ENCODE measurements at places on chromosomes 12 and 14. TPM values are rescaled to one million over a fixed set of nuclear protein-coding genes. Genes with fewer than 3 reads are reported as not detected.

The PTGER2 gene
- total RNA-seq: 0.36 TPM

The FGF6 gene
- not detected for total RNA-seq

GRCh38 chr14:45251912-45252311 lies 1.1 kb downstream of the MIS18BP1 start:
- no peak for DNase-seq

The SLC17A8 gene
- 0.08 TPM for total RNA-seq

GRCh38 chr12:18217966-18218365 lies 43.4 kb upstream of the PIK3C2G start:
- no peak for DNase-seq

DNA sequence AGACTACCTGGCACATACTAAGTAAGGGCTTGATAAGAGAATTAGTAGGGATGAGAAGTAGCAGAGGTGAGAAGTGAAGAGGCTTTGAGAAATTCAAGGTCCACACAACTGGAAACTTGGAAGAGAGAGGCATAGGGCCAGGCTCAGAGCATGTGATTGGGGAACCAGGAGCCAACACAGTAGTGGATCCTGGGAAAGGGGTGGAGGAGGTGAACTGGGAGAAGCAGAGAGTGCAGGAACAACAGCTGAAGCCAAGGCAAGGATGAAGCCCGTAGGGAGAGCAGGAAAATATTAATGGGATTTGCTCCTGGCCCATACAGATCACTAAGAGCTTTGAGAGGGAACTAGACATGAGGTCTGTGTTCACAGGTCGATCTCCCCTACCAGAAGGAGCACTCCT lies 1.4 kb upstream of the ITGB7 start:
- no peak for DNase-seq

The PZP gene
- not detected for total RNA-seq

- no peak for DNase-seq
These were observed 328.0 kb downstream of the DPF3 start for GRCh38 chr14:72565917-72566316.

GRCh38 chr12:105522166-105522825 lies 191.8 kb downstream of the C12orf75 start:
- DNase-seq: no peak

- no peak for DNase-seq
These were observed 78.3 kb downstream of the DYRK2 start for GRCh38 chr12:67726868-67727267.

- peak; percentile 65 for DNase-seq
These were observed 23.0 kb downstream of the OR10P1 start for GRCh38 chr12:55659486-55660385.

GRCh38 chr12:56221232-56221756 lies 428 bp downstream of the RNF41 start:
- DNase-seq: peak; percentile 62

- DNase-seq: no peak
These were observed 136.4 kb downstream of the CEP128 start for GRCh38 chr14:80805136-80805535.

DNA sequence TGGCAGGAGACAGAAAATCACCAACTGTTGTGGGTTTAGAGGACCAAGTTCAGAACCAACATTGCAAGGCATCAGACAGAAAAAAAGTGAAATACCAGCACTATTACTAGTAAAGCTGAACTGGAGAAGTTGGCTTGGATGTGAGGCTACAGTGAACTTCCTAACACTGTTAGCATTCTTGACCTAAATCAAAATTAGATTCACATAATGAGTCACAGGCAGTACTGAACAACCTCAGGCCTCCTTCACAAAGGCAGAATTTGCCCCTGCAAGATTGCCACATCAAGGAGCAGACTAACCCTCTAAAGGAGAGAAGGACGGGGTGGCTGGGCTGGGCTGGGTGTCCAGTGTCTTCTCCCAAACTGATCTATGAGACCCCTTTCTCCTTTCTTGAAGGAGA lies 539.7 kb downstream of the SNAPC1 start:
- no peak for DNase-seq

DNA sequence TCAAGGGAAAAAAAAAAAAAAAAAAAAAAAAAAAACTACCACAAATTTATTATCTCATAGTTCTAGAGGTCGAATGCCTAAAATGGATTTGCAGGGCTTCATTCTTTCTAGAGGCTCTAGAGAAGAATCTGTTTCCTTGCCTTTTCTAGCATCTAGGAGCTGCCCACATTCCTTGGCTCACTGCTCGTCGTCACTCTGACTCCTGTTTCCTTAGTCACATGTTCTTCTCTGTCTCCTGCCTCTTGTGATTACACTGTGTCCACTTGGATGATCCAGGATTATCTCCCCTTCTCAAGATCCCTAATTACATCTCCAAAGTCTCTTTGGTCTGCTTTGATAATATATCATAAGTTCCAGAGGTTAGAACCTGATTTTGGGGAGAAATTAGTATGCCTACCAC lies 88.7 kb downstream of the HECTD1 start:
- no peak for DNase-seq

GRCh38 chr12:74646831-74647230 lies 109.2 kb downstream of the ATXN7L3B start:
- DNase-seq: peak; percentile 14

- no peak for DNase-seq
These were observed 78.5 kb downstream of the ST8SIA1 start for GRCh38 chr12:22256041-22256441.

DNA sequence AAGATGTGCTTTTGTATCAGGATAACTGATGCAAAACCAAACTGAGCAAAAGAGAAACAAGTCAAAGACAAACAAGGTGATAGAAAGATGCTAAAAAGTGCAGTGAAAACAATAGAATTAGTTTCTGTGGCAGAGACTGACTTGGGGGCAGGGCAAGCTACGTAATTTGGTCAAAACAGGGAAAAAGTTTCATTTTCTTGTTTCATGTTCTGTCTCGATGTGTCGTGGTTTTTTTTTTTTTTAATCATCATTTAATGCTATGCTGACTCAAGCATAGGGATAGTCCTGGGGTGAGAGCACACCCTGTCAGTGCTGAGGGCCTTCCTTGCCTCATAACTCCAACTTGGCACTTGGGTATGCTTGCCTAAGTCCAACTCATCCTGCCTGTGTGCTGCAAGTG lies 144.1 kb upstream of the PTPRQ start:
- no peak for DNase-seq

DNA sequence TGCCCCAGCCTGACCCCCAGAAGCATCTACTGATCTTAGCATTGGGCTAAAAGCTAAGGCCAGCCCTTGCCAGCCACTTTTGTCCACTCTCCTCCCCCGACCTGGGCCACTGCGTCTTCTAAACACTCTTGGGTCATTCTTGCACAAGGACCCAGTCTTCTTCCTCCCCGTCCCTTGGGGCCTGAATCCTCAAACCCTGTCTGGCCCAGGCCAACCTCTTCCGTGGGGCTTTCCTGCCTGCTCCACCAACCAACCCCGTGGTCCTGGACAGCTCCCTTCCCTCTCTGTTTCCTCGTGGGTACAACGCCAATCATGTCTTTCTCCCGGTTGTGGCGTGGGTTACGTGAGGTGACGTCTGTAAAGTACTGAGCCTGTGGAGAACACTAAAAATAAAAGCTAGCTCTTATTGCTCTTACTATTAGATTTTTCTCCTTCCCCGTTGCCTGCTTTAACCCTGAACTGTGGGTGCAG lies 21.5 kb downstream of the FAM222A start:
- DNase-seq: no peak

- DNase-seq: no peak
These were observed 18.9 kb upstream of the ATP5MC2 start for GRCh38 chr12:53694756-53695151.

- no peak for DNase-seq
These were observed 228.7 kb downstream of the NUAK1 start for GRCh38 chr12:105910030-105910429.

The TRIM9 gene
- 0.91 TPM for total RNA-seq

The GYS2 gene
- total RNA-seq: 0.05 TPM

GRCh38 chr12:51846911-51847642 lies 1.4 kb downstream of the FIGNL2 start:
- DNase-seq: no peak

The TTC8 gene
- 9.4 TPM for total RNA-seq

GRCh38 chr12:114220311-114220710 lies 185.6 kb downstream of the TBX5 start:
- DNase-seq: no peak

DNA sequence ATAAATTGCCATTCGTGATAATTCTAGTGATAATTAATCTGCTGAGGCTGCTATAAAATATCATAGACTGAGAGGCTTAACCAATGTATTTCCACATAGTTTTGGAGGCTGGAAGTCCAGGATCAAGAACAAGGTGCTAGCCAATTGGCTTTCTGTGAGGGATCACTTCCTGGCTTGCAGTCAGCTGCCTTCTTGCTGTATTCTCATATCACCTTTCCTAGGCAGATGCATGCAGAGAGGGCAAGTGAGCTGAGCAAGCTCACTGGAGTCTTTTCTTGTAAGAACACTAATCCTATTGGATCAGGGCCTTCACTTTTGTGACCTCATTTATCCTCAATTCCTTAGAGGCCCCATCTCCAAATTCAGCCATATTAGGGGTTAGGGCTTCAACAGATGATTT lies 640.7 kb downstream of the DIO2 start:
- DNase-seq: no peak

- DNase-seq: no peak
These were observed 133.9 kb downstream of the SPTSSA start for GRCh38 chr14:34328178-34328577.

- DNase-seq: peak; percentile 0
These were observed 379.4 kb downstream of the ALG10 start for GRCh38 chr12:34401659-34402227.

DNA sequence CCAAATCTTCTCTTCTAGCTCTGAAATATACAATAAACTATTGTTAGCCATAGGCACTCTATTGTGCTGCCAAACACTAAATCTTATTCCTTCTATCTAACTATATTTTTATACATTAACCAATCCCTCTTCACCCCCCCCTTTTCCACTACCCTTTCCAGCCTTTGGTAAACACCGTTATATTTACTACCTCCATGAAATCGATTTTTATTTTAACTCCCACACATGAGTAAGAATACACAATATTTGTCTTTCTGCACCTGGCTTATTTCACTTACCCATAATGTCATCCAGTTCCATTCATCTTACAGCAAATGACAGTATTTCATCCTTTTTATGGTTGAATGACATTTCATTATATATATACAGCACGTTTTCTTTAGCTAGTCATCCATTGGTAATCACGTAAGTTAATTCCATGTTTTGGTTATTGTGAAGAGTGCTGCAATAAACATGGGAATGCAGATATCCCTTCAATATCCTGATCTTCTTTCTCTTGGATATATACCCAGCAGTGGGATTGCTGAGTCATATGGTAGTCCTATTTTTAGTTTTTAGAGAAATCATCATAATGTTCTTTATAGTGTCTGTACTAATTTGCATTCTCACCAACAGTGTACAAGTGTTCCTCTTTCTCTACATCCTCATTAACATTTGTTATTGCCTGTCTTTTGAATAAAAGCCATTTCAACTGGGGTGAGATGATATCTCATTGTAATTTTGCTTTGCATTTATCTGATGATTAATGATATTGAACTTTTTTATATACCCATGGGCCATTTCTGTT lies 34.2 kb upstream of the PLBD1 start:
- no peak for DNase-seq

DNA sequence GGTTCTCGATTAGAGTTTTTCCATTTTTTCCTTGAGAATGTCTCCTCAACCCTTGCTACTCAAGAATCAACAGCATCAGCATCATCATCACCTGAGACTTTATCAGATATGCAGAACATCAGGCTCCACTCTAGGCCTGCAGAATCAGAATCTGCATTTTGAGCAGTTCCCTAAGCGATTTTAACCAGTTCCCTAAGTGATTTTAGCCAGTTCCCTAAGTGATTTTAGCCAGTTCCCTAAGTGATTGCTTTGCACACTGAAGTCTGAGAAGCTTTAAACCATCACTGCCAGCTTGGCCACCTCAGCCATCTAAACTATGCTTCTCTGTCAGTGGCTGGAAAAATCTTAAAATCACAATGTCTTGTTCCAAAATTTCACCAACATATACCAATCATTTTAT lies 29.4 kb upstream of the SLC38A1 start:
- DNase-seq: no peak

GRCh38 chr12:7642876-7643309 lies 22.8 kb downstream of the APOBEC1 start:
- DNase-seq: peak; percentile 14

The BEST3 gene
- total RNA-seq: not detected

- no peak for DNase-seq
These were observed 49.6 kb downstream of the CALM1 start for GRCh38 chr14:90446405-90446804.

The DCTN2 gene
- total RNA-seq: 63.5 TPM

The NGDN gene
- 76.5 TPM for total RNA-seq

DNA sequence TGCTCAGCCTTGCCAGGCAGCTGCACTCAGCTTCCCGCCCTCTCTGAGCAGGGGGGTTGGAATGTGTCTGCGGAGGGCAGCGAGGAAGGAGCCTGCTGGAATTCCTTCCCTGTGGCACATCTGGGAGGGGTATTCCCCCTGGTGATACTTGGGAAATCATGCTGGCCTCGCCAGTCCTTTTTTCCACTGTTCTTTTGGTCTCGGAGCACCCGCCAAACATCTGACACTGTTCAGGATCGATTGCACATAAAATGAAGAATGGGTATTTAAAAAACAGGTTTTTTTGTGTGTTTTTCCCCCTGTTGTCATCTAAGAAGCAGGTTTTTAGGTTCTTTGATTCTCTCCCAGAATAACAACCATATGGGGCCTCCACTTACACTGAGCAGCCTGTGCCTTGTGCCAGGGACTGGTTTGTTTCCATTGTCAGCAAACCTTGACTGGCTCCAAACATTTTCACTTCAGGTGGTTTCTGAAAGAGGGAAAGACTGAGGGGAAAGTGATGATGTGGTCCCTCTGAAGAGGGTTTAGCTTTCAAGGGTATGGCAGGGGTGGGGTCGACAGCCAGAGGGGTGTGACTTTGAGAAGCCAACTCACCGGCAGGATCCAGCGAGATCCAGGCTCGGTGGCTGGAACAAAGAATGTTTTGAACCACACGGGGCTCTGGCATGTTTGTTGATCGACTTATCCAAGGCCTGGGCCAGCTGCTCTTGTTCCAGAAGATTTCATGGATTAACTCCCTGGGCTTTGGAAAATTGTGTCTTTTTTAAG lies 215.1 kb downstream of the CACNA1C start:
- no peak for DNase-seq

The IL26 gene
- not detected for total RNA-seq

GRCh38 chr12:30457621-30458289 lies 237.9 kb downstream of the IPO8 start:
- peak; percentile 35 for DNase-seq

The SMIM41 gene
- not detected for total RNA-seq

DNA sequence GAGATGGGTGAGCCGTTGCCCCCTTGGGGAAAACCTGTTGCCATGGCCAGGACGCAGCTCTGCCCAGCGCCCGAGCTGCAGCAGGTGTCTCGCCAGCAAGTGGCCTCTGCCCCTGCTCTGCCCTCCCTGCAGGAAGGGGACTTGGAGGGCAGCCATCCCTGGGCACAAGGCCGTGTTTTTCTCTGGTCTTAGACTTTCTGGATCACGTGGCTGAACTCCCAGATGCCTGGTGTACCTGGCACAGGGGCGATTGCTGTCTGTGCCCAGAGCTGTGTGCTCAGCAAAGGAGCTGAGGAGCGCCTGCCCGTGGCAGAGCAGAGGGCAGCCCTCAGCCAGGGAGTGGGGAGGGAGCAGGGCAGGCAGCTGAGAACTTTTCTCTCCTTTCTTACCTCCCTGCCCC lies 38.0 kb downstream of the TMEM63C start:
- no peak for DNase-seq

GRCh38 chr14:68293404-68293803 lies 473.8 kb downstream of the RAD51B start:
- no peak for DNase-seq

The OR4K2 gene
- total RNA-seq: not detected

GRCh38 chr12:93847517-93848474 lies 170.6 kb downstream of the CRADD start:
- DNase-seq: no peak

- DNase-seq: no peak
These were observed 2.1 kb downstream of the DNAJC22 start for GRCh38 chr12:49348781-49349180.

All from SJCRH30 (cell line).